Muscle of leg (tissue), 16 donors: ENCODE measurements at places on chromosomes 13 and 19.

DNA sequence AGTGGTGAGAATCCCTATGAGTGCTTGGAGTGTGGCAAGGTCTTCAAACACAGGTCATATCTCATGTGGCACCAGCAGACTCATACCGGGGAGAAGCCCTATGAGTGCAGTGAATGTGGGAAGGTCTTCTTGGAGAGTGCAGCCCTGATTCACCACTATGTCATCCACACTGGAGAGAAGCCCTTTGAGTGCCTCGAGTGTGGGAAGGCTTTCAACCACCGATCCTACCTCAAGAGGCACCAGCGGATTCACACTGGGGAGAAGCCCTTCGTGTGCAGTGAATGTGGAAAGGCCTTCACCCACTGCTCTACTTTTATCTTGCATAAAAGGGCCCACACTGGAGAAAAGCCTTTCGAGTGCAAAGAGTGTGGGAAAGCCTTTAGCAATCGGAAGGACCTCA is 18.7 kb upstream of the AURKC start:
- DNase-seq, result no peak

DNA sequence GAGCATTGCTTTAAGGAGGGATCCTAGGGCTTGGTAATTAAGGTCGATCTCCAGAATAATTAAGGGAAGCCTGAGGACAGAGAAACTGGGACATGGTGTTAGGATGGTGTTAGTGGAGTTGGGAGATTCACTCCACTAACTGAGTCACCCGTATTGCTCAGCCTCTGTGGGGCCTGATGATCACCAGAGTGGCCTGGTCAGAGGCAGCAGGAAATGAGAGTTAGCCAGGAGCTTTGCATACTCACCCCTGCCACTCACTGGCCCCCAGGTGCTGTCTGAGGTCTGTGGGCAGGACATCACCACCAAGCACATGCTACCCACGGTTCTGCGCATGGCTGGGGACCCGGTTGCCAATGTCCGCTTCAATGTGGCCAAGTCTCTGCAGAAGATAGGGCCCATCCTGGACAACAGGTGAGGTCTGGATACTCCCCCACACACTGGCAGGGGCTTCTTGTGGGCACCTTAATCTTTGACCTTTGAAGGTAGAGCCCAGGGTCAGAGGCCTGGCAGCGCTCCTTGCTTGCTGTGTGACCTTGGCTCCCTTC is 32.1 kb downstream of the PPP2R1A start:
- DNase-seq, result no peak

GRCh38 chr13:35332134-35332533 is 144.4 kb downstream of the MAB21L1 start:
- no peak for DNase-seq

GRCh38 chr13:65112531-65112941 is 2117.6 kb downstream of the PCDH9 start:
- no peak for DNase-seq

- peak; percentile 96 for DNase-seq
Observed at GRCh38 chr19:33795370-33796163, 1.1 kb upstream of the KCTD15 start.

GRCh38 chr19:56955637-56956216 is 115.2 kb upstream of the PEG3 start:
- no peak for DNase-seq

GRCh38 chr13:96817336-96817941 is 176.8 kb downstream of the OXGR1 start:
- DNase-seq, result no peak

DNA sequence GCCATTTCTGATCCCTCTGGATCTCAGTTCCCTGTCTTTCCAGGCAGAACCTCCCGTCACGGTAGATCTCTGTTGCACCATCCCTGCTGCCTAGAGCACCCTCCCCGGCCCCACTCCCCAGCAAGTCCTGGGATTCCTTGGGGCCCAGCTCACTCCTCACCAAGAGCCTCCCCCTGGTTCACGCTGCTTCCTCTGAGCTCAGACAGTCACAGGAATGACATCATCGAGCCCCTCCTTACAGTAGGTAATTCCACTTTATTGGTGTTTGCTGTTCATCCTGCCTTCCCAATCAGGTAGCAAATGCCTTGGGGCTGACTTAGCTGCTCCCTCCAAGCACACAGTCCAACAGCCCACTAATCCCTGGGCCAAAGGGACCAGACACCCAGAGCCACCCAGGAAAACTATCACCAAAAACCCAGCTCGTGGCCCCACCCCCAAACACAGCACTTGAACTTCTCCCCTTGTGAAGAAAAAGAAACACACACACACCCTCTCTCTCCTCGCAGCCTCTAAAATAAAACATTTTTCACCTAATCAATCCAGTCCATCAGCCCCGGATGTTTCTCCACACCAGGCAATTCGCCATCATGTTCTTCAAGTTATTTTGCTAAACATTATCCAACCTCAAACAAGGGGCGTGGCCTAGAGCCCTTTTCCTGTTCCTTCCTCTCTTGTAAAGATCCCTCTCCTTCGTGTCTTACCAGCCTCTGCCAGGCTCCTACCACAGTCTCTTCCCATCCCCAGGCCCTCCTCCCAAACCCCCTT is 2.5 kb downstream of the NAPA start:
- DNase-seq, result no peak
